ENCODE measurements at places on chromosomes 3 and 15.

DNA sequence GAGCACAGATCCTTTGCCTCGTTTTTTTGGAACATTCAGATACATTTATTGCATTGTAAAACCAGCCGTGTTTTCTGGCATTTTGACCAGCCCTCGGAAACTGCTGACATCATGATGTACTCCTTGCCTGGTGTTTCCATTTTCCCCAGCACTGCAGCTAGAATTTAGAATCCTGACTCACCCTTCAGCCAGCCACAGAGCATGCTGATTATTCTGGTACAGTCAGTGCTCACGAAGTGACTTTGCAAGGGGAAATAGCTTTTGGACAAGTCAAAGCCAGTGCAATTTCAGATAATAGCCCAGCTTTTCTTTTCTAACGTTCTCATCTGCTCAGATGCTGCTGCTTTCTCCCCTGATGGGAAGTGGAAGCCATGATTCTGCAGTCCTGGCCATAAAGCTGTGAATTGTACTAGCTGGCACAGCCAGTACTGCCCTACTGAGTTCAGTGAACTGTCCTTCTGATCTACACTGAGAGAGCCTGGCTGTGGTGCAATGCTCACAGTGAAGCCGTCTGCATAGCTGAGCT is 12.1 kb upstream of the CNBP start:
- peak; percentile 97 for DNase-seq

- DNase-seq: peak; percentile 69
Observed at GRCh38 chr15:73631915-73632669, 1.1 kb downstream of the NPTN start.

GRCh38 chr3:40997711-40998519 is 201.4 kb upstream of the CTNNB1 start:
- no peak for DNase-seq

- DNase-seq: peak; percentile 52
Observed at GRCh38 chr3:171614318-171614921, 154.2 kb upstream of the TNIK start.

DNA sequence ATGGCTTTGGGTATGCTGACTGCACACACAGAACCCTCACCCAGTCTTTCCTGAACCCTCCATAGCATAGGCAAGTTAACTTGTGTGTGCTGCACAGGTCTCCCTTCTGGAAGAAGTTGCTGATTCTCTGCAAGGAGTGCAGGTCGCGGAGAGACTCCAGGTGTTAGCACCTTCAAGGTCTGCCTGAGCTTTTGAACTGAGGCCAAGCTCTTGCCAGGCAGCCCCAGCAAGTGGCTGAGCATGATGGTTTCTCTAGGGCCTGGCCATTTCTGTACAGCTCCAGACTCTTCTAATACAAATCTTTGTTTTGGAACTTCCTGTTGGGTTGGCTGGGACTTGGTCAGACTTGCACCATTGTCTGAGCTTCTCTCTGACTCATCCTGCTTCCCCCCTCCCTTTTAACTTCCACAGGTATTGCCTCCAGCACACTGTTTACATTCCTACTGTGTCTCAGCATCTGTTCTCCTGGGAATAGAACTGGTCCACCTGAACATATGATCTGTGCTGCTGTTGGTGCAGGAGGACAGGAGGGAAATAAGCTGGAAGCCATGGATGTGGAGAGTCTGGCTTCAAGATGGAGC is 53.3 kb downstream of the KY start:
- no peak for DNase-seq

GRCh38 chr3:159632128-159632527 is 356.5 kb upstream of the IL12A start:
- no peak for DNase-seq

DNA sequence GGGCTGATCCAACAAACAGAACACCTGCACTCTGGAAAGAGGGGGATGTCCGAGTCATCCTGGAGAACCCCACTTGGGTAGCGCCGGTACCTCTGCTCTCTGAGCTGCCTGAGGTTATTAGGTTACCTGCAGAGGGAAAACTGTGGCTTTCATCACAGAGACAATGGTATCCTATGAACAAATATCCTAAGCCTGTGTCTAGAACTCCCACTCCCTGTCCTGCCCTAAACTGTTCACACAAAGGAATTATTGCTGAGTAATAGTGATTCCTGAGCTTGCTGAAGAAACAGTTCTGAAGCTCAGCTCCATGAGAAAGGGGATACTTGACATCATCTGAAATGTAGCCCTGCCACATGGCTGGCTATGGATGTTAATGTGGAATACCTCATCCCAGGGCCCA is 31.9 kb upstream of the WNT5A start:
- DNase-seq: peak; percentile 79

DNA sequence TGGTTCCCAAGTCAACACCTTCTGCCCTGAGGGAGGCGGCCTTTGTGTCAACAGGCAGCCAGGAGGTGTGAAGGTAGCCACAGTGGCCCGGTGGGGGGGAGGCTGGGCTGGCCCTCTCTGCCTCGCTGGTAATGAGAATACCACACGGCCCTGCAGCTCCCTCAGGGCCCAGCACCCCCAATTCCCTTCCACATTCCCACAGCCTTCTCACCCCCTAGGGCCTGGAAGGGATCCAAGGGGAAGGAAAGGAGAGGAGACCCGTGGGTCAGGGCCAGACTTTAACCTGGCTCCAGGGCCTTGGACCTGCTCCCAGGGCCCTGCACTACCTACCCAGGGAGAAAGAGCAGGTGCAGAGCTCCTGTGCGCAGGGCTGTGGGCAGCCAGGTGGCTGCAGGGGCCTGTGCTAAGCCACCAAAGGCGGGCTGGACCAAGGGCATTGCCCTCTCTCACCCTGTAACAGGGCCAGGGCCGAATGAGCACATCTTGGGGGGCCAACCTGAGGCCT is 8.7 kb upstream of the MESP2 start:
- no peak for DNase-seq

DNA sequence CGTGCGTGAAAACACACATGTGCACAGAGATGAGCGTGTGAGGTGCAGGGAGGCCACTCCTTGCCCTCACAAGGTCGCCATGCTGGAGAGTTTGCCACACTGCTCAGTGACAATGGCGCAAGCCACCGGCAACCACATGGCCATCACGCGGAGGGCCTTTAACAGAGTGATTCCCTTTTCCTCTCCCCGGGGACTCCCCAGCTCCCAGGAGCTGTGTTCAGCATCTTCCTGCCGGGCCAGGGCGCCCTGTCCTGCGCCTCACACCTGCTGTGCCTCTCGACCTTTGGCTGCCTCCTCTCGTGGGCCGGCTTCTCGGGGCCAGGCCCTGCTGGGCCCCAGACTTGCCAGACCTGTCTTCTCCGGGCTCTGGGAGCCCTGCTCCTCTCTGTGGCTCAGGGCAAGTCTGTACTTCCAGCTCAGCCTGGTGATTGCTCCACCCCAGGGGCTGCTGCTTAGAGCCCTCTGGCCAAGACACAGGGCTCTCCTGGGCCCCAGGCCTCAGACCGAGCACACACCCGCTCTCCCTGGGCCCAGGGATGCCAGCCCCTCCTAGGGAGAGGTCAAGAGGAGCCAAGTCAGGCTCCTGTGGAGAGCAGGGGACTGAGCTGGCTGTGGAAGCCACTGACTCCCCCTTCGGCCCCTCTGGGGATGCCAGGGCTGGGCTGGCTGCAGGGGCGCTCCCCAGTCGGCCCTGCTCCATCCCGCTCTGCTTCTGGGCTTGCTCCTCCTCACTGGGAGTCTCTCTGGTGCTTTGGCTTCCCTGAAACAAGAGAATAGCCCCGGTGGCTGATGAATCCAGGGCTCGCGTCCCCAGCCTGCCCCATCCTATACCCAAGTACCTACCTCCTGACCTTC is 5.6 kb downstream of the CCDC9B start:
- DNase-seq: no peak

- DNase-seq: no peak
Observed at GRCh38 chr3:90036939-90037469, 929.6 kb downstream of the EPHA3 start.

DNA sequence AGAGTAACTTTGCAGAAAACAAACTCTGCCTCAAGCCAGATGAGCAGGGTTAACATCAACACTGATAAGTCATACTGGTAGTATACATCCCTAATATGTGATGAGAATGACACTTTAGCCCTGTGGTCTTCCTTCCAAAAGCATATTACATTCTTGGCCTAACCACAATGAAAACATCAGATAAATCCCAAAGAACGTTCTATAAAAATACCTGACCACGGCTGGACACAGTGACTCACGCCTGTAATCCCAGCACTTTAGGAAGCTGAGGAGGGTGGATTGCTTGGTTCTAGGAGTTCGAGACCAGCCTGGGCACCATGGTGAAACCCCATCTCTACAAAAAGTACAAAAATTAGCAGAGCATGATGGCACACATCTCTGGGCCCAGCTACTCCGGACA is 4.7 kb downstream of the TMCC1 start:
- peak; percentile 82 for DNase-seq

GRCh38 chr3:48938156-48938555 is 19.5 kb downstream of the ARIH2 start:
- DNase-seq: no peak

DNA sequence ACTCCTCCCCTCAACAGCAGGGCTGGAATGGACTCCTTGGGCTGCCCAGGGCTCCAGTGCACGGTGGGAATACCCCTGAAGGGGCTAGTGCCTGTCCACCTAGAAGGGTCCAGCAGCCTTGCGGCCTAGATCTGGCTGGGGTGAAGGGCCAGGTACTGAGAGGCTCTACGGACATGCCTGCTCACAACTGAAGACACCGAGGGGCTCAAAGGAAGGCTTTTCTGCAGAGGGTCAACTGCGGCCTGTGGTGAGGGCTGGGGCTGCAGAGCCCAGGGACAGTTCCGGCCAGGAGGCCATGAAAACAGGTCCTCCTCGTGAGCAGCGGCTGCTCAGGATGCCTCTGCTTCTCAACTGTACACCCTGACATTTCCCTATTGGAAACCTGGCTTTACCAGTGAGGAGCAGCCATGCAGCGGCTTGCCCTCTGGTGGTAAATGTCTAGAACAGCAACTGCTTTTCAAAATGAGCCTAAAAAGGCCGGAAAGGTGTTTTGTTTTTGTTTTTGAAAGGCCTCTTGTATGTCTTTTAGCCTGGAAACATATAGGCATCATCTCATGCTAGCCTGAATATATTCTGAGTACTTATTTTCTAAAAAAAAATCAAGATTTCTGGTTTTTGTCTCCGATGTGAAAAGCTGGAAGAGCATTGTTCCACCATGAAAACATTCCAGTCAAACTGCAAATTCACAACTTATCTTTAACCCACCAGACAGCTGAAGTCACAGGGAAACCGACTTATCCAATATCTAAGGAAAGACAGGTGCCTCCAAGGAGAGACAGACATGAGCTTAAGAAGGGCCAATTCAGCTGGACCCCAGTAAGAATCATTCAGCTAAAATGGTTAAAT is 163.4 kb downstream of the KLF13 start:
- peak; percentile 82 for DNase-seq

DNA sequence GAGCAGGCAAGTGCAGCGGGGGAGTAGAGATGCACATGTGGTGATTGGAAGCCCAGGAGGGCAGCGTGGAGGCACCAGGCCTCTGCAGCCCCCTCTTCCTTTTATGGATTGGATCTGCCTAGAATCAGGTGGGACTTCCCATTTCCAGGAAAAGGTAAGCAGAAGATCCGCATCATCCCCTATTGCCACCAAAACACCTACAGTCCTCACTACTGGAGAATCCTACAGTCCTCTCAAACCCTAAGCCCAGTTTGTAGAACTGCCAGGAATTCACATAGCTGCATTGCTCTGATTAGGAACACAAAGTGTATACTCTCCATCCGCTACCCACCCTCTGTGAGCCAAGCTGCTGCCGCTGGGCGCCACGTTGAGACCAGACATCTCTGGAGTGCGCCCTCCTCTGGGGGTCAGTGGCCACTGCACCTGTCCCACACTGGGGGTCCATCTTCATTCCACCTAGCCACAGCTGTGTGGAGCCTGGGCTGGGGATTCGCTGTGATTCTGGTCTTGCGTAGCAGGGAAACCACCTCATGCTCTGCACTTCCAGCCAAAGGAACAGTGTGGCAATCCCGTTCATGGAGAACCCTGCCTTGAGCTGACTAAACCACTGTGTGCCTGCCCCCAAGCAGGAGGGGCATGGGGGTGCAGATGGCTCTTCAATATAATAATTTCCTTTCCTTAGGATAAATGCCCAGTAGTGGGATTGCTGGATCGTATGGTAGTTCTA is 88.9 kb upstream of the PTX3 start:
- no peak for DNase-seq

- DNase-seq: no peak
Observed at GRCh38 chr15:98997312-98997711, 10.3 kb downstream of the PGPEP1L start.

DNA sequence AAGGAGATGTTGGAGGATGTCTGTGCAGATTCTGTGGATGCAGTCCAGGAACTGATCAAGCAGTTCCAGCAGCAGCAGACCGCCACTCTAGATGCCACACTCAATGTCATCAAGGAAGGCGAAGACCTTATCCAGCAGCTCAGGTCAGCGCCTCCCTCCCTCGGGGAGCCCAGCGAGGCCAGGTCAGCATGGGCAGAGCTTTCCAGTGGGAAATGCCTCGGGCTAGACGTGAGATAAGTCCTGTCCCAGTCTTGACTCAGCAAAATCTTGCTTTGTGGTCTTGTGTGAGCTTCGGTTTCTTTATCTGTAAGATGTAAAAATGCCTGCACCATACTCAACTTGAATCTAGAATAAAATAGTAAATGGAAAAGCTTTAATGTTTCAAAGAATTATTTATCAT is 335.1 kb upstream of the UMPS start:
- DNase-seq: no peak

- no peak for DNase-seq
Observed at GRCh38 chr15:52438047-52438446, 90.6 kb downstream of the MYO5A start.

DNA sequence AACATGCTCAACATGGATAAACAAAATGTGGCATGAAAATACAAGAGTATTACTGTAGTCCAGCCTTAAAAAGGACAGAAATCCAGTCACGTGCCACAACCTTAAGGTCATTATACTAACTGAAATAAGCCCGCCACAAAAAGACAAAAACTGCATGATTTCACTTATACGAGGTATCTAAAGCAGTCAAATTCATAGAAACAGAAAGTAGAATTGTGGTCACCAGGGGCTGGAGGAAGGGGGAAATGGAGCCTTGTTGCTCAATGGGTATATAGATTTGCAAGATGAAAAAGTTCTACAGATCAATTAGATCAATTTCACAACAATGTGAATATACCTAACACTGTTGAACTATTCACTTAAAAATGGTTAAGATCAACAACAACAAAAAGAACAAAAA is 7.4 kb downstream of the GLB1 start:
- no peak for DNase-seq

DNA sequence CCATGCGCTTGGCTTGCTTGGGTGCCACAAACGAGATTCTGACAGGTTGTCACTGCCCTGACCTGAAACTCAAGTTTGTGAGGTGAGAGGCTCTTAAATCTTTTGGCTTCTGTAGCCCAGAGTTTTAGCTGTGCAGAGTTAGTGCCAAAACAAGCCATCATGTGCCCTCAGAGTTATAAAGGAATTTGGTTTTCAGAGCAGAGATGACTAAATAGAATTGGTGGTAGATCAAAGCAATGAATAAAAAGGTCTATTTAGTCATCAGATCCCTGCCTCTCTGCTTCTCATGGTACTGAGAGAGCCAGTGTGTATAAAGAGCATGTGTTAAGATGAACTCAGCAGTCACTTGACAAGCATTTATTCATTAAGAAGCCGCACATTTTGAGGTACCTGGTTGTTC is 207.5 kb upstream of the DPH6 start:
- DNase-seq: peak; percentile 83

GRCh38 chr3:153210146-153210545 is 48.1 kb downstream of the RAP2B start:
- DNase-seq: peak; percentile 66

Data from GM23248 (cell line).